ENCODE measurements at places on chromosomes 3 and 15.

DNA sequence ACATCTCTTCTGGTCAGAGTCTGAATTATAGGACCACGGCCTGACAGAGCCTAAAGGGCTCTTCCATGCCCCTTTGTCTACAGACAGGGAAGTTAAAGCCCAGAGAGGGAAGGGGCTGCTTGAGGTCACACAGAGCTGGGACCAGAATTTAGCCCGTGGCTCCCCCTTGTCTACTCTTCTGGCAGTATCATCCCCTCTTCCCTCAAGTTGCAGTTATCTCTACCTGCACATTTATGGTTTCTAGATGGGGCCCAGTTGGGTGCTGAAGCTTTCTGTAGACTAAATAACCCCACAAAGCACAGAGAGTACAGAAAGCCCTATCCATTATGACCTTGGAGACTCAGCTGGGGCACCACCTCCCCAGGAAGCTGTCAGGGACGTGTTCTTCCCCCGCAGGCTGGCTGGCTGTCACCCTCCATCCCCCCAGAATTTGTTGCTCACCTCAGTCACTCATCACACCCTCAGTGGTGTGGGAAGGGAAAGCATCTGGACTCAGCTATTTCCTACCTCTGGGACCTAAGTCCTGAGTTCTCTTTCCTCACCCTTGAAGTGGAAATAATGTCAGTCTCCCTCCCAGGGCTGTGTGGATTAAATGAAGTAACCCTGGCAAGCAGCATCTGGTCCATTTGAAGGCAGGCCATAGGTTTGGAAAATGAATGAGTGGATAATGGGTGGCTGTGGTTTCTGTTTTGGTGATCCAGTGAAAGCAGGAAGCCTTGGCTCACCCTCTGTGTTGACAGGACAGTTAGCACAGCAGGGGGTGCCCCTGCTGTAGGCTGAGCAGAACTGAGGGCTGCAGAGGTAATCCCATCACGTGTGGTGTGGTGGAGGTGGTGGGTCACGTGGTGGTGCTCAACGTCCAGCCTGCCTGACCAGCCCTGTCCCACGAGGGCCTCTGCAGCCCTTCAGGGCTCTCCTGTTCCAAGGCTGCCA, 16.3 kb downstream of the ACOX2 start:
- DNase-seq = no peak

DNA sequence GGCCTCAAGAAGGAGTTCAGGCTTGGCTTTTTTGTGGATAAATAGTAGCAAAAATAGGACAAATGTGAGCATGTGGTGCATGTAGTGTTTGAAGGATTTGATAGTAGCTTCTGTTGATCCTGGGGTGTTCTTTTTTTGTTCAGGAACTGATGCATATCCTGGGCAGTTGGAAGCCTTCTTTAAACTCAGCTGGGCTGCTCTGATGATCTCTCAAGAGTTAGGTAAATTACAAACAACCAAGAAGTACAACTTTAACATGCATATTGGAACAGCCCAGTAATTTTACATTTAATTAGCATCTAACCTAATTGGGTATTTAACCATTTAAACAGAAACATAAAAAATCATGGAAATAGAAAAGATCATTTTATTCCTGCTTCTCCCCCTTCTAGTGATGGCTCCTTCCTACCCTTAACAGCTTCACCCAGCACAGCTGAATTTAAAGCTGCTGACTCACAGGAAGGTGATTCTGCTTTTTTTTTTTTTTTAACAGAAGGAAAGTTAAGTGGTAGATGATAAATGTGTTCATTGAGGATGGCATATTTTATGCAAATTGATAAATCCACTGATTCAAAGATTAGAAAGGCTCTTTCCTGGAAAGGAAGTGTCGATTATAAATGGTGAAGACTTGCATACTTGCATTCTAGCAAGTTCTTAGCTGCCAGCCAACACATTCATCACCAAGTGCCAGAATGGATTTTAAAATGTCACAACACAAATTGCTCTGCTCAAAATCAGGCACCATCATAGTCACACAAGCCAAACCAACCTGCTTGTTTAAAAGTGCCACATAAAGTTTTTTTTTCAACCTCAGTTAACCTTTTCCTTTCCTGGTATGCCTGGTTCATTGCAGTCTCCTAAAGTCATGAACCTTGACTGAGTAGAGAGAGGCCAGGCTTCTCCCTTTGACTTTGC, 20.0 kb downstream of the SLC35G2 start:
- no peak for DNase-seq

DNA sequence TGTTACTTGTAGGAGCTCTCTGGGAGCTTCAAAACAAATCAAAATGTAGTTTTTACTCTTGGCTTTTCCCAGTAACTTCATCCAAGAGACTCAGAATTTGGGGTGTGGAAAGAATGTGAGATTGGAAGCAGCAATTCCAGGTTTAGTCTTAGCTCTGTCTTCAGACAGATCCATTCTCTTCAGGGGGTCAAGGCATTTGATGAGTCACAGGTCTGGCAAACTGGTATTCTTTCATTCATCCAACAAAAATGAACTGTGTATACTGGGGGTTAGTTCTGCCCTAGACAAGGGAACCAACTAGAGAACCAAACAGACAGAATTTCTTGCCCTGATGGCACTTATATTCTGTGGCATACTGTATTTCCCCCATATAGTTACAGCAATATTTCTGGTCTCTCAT, 36.3 kb upstream of the CADPS start:
- DNase-seq = no peak

DNA sequence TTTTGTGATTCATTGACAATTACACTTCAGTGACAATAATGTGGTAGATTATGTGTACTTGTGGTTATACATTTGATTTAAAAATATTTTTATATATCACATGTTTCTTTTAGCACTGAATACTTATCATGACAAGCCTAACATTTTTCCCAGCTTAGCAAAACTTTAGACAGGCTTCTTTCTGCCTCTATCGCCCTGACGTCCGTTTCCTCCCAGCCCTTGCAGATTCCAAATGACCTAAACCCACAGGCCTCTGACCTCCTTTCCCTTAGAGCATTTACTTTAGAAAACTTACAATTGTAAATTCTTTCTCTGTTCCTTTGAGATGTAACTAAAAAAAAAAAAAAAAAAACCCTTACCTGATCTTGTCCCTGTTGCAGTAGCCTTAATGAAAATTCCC, 326.1 kb downstream of the UNC13C start:
- DNase-seq = peak; percentile 44

GRCh38 chr15:67091071-67091979, 25.9 kb downstream of the SMAD3 start:
- DNase-seq = no peak

DNA sequence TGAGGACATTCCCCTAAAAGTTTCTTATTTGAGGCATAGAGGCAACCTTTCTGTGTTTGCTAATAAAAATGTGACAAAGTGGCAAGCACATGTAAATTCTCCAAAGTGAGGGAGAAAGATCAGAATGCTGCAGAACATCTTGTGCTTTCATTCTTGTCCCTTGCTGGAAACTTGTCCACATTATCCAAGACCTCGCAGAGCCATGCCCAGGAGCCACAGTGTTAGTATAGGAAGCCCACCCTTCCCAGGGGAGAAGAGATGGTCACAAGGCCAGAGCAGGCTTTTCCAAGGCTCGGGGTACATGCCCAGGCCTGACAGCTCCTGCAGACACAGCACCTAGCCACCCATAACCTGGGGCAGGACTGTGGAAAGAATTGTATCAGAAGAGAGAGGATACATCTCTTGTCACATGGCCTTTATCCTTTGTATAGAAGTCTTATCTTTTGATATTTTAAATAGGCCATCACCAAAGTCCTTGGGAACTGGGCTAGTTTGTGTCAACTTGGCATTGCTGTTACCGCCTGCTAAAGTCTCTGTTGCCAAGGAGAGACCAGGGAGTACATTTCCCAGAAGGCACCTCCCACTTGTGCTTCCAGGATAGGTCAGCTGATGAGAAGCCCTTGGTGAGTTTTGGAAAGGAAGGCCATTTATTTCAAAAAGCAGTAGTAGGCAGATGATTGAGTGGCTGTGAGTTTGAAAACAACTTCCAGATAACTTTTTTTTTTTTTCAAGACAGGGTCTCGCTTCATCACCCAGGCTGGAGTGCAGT, 10.5 kb downstream of the DLEC1 start:
- DNase-seq = no peak

DNA sequence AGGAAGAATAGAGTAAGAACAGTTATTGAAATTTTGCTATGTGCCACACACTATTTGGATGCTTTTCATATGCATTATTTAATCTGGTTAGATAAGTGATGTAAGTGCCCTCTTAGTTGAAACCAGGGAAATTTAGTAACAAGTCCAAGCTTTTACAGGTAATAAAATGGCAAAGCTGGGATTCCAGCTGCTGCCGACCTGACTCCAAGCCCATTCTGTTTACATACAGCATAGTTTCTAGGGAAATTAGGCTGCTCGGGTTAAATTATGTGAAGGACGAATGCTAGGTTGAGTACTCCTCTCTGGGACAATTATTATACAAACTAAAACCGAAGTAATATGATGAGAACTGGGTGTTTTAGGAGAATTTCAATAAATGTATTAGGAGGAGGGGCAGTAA, 38.7 kb upstream of the FAH start:
- DNase-seq = no peak

DNA sequence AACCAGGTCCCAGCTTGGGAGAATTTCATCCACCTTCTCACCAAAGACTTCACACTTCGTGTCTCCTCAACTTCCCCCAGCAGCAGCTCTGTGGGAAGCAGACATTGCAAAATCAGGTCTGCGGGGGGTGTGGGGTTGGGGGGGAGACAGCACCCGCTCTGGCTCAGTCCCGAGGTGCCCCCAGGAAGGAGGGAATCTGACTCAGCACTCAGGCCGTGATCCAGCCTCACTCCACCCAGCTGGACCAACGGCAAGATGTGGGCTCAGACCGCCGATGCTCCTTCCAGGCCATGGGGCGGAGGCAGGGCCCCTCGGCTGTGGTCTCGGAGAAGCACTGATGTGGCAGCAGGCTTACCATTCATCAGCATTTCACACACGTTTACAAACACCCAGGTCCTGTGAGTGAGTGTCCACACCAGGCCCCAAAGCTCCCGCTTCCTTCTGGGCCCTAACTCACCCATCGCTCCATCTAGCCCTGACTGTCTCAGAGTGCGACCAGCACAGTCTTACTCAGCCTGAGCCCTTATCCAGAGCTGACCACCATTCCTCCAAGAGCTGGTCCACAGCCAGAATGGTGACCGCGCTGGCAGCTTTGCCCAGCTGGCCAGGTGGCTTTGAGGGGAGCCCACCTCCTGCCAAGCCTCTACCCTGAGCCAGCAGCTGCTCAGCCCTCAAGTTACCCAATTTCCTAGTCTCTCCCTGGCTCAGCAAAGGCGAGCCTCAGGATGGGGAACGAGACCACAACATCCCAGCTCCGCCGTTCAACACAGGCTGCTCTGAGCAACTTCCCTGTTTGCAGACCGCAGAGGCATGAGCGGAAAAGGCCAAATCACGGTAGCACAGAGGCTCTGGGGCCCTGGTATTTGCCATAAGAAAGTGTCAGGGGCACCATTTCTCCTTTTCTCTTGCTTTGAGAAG, 3.3 kb downstream of the STAB1 start:
- DNase-seq = no peak

DNA sequence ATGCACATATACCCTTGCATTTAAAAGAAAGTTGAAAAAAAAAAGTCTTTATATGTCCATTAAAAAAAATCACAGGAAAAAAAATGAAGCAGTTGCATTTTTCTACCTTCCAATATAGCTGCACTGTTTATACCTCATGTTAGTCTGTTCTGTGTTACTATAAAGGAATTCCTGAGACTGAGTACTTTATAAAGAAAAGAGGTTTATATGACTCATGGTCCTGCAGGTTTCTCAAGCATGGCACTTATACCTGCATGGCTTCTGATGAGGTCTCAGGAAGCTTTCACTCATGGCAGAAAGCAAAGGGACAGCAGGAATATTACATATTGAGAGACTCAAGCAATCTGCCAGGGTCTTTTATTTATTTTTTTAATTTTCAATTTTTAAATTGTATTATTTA, 277.2 kb upstream of the BCHE start:
- DNase-seq = no peak

DNA sequence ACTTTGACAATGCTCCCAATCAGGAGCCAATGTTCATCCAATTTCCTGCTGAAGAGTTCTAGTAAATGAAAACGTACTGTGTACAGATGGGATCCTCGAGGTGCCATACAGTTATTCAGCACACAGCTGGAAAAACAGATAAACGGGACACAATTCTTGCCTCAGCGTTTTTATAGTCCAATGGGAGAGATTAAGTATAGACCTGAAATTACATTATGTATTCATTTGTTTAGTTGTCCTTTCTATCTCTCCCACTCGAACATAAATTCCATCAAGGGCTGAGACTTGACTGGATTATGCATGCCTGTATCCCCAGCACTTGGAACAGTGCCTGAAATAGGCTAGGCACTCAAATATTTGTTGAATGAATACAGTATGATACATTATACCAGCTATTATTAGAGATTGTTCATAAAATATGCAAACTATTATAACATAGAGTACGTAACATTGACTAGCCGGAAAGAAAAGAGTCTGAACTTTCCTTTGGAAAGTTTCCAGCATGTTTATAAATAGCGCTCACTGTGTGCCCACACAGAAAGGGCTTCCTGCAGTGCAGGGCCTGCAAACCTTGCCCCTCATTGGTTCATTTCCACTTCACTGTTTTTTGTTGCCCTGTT, 27.4 kb upstream of the SNTN start:
- no peak for DNase-seq

GRCh38 chr15:78065284-78065872, 12.1 kb downstream of the TBC1D2B start:
- DNase-seq = peak; percentile 96

DNA sequence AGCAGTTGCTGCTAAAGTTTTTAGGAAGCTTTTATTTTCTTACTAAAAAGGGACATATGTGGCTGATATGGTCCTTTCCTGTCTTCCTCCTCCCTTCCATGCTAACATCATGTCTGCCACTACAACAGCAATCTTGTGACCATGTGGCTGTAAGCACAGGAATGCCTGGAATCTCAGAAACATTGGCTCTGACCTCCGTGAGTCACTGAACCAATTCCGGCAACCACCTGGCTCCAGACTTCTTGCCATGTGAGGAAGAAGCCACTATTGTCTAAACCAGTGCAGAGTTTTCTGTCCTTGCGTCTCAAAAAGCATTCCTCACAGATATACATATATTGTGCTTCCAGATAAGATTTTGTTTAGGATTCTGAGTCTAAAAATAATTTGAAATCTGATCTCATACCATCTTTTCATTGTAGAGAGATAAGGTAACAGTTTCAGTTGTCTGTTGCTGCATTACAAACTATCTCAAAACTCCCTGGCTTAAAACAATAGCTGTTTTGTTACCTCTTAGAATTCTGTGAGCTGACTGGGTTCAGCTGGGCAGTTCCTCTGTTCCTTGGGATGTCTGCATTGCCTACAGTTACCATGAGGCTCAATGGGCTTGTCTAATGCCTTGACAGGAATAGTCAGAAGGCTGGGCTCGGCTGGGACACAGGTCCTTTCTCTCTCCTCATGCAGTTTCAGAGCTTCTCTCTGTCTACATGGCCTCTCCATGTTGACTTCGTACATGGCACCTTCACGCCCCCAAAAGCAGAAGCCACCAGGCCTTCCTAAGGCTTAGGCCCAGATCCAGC, 77.3 kb upstream of the MAGI1 start:
- DNase-seq = peak; percentile 88

GRCh38 chr15:45026651-45027190, 3.7 kb downstream of the SORD start:
- DNase-seq = no peak
